ENCODE measurements at places on chromosomes 2 and 18. TPM values are rescaled to one million over a fixed set of nuclear protein-coding genes. Genes with fewer than 3 reads are reported as not detected.
A peak's percentile ranks its signal among the peaks of the same experiment; 100 is the strongest.

GRCh38 chr2:112646102-112646719, 472 bp downstream of the SLC20A1 start:
- no peak for DNase-seq

DNA sequence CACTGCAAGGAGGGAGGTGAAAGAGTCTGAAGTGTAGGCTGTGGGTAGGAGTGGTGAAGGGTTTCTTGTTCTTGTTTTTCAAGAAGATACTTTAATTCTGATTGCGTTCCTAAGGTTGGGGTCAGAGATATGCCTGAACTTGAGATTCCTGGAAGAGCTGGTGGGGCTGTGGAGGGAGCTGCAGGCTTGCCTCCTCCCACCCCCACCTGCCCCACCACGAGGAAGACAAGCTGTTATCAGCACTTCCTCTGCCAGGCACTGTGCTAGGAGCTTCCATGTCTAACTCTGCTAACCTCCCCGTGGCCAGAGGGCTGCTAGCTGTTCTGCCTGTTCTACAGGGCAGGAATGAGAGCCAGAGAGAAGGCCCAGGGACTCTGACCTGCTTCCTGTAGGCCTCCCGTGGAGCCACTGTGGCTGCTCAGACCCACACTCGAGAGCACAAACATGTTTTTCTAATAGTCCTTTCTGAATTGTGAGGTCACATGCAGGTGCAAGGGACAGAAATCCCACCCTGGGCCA, 13.7 kb downstream of the ANKRD23 start:
- DNase-seq, result no peak

GRCh38 chr18:10895976-10896375, 253.4 kb downstream of the PIEZO2 start:
- peak; percentile 52 for DNase-seq

GRCh38 chr2:96507957-96508520, 2.9 kb upstream of the NEURL3 start:
- peak; percentile 10 for DNase-seq

- peak; percentile 55 for DNase-seq
Observed at GRCh38 chr2:105325389-105325963, 4.1 kb downstream of the TGFBRAP1 start.

HNMT gene
- 14.2 TPM for total RNA-seq

CIB4 gene
- not detected for total RNA-seq

DQX1 gene
- not detected for total RNA-seq

M1AP gene
- not detected for total RNA-seq
